Stimulated activated CD4-positive, alpha-beta T cell treated with anti-CD3 and anti-CD28 coated beads, Interleukin-1b, Interleukin-23, amount 100 ng/mL, for 1 hour (primary cell): ENCODE measurements at places on chromosomes 6 and 20.

GRCh38 chr20:21126581-21126870, 644 bp downstream of the KIZ start:
- DNase-seq: no peak

DNA sequence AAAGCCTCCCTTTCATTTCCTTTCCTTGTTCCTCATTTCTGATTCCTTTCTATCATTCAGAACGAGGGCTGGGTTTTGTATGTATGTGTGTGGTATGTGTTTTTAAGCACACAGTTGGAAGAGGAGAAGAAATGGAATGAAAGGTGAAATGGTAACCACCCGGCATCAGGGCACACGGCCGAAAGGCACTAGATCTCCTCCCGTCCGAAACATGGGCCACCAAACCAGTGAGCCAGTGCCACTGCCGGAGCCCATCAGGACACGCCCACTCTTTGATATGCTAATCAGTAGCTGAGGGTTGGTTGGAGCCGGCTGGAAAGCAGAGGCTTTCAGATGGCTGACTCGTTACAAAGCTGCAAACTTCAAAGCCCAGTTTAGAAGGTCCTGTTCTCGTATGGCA, 228.6 kb upstream of the JARID2 start:
- no peak for DNase-seq

DNA sequence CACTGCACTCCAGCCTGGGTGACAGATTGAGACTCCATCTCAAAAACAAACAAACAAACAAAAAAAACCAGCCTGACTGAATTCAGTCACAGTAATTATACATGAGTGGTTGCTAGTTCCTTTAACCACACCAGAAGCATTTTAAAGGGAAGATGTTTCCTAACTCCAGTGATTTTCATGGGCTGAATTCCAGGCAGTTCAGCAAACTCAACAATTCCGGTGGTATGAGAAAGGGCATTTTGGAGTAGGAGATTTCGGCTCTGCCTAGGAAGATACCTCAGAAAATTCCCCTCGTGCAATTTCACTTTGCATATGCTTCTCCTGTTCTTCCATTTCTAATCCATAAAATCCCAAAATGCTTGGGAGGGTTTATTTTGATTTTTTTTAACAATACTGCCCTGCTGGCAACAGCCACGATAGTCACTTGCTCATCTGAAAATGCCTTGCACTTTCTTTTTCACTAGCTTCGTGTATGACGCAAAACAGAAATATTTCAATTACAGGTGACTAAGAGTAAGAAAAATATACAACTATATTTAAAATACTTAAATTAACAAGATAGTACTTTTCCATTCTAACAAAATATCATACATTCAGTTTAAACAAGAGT, 48.3 kb upstream of the IPCEF1 start:
- no peak for DNase-seq

GRCh38 chr6:103522045-103522444, 1337.7 kb downstream of the HACE1 start:
- no peak for DNase-seq

GRCh38 chr6:34595332-34596184, 39.4 kb upstream of the SPDEF start:
- no peak for DNase-seq

GRCh38 chr6:132812756-132813172, 1.6 kb upstream of the RPS12 start:
- no peak for DNase-seq

DNA sequence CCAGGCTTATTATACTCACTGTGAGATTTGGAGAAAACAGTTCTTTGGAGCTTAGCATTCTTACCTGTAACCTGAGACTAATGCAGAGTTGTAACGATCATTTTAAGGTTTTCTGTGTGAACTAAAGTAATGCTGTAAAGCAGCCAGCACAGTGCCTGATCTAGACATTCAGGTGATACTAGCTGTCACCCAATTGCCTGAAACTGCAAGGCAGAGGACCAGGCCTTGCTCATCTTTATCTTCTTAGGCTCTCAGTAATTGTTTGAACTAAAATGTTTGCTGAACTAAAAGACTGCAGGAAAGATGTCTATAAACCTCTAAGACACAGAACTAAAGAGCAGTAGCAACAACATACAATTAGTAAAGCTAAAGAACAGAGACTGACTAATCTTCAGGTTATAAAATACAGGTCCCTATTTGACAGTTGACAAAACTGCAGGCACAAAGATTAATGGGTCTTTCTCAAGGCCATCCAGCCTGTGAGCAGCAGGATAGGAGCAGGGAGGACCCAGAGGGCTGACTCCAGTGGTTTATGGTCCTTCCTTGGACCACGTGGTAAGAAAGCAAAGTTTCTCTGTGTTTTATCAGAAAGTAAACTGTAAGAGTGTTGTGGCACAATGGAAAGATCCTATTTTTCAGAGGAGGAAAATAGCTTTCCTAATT, 31.4 kb downstream of the SMLR1 start:
- no peak for DNase-seq

DNA sequence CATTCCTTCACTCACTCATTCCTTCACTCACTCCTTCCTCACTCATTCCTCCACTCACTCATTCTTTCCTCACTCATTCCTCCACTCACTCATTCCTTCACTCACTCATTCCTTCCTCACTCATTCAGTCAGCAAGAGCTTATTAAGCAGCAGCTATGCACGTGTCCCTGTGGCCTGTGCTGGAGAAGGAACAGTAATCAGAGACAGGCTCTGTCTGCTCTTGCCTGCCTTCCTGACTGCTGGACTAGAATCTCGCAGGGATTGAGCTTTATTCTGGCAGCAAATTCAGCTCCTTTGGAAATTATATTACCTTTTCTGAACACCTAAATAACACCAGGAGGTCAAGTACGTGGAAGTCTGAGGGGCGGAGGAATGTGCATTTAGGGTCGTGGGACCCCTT, 138.9 kb upstream of the AGPAT4 start:
- no peak for DNase-seq

GRCh38 chr6:31836047-31836473, 8.5 kb downstream of the HSPA1B start:
- DNase-seq: no peak

DNA sequence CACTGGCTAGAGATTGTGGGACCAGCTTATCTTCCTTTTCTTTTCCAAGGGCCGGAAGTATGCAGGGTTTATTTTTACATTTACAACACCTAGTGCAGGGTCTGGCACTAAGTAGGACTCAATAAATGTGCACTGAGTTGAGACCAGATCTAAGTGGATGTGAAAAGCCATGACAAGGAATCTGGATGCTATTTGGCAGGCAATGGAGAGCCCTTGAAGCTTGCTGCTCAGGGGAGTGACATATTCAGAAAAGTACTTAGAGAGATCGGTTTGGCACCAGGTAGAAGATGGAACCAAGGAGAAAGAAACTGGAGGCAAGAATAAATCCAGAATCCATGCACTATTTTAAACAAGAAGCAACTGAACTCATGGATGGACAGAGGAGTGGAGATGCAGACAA, 815.8 kb downstream of the MAFB start:
- no peak for DNase-seq

DNA sequence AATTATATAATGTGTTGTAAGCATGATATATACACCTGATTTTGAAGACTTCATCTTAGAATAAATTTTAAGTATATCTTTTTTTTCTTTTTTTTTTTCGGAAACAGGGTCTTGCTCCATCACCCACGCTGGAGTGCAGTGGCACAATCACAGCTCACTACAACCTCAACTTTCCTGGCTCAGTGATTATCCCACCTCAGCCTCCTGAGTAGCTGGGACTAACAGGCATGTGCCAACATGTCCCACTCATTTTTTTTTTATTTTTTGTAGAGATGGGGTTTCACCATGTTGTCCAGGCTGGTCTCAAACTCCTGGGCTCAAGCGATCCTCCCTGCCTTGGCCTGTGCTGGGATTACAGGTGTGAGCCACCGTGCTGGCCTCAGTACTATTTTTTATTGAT, 17.1 kb downstream of the VPS52 start:
- no peak for DNase-seq

DNA sequence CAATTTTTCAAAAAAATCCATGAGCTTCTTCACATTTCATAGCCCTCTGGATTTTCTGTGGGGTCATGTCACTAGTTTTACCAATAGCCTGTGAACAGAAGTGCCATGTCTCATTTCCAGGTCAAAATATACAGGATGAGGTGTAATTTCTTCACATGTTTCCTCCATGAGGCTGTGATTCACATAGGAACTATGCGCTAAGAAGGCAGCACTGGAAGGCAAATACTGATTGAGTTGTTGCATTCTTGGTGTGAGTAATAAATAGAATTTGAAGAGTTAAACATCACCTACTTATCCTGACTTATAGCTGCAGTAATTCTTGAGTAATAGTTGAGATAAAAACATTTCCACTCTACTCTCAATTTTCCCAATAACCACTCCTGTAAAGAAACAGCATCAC, 442.3 kb downstream of the HAO1 start:
- no peak for DNase-seq

DNA sequence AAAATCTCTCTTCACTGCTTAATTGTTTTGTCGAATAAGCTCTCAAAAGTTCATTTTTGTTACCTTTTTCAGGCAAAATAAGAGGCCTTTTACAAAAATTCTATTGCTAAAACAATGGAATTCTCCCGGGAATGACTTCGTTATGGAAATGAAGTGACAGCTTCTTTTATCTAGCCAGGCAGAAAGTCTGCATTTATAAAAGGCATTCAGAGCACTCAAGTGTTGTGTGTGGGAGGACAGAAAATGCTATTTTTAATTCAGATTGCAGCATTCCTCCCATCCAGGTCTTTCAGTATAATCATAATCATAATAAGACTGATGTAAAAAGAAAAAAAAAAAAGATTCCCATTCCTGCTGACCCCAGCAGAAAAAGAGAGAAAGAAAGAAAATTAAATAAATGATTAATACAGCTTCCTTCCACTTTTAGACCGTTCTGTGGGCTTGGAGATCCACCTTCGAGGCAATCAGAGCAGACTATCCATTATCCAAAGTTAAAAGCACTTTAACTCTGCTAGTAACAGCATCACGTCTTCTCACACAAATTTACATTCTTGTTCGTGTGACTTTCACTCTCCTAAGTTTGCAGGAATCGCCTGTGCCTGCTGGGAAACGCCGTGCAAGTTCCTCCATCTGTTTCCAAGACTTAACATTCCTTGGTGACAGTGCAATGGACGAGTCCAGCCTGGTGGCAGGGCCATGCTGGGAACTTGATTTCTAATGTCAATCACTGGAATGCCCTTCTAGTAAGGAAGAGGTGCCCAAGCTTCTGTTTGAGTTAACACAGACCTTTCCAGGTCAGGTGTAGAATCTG, 258.8 kb downstream of the GMPR start:
- DNase-seq: no peak

DNA sequence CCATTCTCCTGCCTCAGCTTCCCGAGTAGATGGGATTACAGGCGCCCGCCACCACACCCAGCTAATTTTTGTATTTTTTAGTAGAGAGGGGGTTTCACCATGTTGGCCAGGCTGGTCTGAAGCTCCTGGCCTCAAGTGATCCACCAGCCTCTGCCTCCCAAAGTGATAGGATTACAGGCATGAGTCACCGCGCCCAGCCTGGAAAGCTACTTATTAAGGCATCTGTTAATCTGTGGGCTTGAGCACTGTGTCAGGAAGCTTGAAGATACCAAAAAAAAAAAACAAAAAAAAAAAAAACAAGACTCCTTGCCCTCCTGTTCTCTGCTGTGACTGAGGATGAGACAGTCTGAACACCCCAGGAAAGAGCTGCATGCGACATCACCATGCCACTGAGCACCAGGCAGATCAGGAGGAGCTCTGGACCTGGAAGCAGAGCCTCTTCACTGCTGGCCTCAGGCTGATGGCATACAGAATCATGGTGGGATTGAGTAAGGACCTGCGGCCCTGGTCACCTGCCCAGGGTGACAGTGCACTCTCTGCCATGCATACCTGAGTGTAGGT, 166.5 kb upstream of the SNX9 start:
- no peak for DNase-seq

DNA sequence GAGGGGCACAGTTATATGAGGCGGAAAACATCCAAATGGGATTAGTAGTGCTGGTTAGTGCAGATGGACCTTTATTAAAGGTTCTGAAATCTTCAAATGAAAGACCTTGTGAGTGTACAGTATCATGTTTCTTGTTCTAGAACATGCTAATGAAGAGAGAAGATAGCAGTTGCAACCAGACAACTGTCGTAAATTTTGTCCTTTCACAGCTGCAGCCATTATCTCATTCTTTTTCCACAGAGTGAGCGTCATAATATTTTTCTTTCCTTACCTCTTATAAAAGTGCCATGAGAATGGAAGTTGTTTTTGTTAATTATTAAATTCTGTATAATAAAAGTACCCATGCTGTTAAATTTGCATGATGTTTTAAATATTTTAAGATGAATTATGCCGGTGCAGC, 4.4 kb upstream of the C6orf163 start:
- DNase-seq: no peak

DNA sequence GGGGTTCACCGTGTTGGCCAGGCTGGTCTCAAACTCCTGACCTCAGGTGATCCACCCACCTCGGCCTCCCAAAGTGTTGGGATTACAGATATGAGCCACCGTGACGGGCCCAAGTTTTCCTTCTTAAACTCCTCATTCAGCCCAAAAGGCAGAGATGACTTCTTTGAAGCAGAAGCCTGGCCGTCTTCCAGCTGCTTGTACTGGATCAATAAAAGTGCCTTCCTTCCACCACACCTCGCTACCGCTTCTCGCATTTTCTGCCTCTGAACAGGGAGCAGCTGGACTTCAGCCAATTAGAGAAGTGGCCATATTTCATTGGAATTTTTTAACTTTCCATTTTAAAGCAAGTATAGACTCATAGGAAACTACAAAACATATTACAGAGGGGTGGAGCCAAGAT, 241.1 kb downstream of the PREX1 start:
- no peak for DNase-seq

GRCh38 chr6:91678679-91679446, 1092.0 kb upstream of the MAP3K7 start:
- no peak for DNase-seq

DNA sequence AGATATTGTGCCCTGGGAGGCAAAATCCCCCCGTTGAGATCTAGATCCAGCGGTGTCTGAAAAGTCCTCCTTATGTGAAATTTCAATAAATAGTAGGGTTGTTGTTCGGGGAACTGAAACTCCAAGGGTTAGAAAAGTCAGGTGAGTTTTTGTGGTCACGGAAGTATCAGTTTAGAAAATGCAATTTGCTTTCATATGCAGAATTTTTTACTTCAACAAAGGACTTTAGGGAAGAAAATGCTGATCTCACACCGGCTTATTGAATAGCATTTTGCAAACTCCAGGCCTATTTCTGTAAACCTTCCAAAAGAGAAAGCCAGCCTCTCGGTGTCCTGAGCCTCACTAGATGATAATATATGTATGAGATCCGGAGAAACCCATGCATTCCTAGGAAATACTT, 254.7 kb downstream of the TSHZ2 start:
- DNase-seq: no peak

DNA sequence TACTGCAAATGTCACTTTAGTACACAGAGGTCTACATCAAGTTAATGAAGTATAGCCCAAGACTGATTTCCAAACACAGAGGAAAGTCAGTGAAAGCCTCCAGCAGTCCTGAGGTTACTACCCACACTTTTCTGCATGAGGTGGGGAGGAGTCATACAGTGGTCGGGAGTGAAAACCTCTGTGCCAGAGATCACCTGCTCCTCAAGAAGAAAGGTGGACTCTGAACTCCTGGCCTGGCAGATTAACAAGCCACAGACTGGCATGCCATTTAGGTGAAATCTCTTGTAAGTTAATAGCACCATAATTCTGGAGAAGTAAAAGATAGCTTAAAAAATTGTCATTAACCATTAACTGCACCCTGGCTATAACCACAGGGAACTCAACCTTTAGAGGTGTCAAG, 125.0 kb upstream of the LAMP5 start:
- no peak for DNase-seq
